Activated CD8-positive, alpha-beta memory T cell treated with anti-CD3 and anti-CD28 coated beads for 24 hours (primary cell): ENCODE measurements at places on chromosomes 3 and 15.

DNA sequence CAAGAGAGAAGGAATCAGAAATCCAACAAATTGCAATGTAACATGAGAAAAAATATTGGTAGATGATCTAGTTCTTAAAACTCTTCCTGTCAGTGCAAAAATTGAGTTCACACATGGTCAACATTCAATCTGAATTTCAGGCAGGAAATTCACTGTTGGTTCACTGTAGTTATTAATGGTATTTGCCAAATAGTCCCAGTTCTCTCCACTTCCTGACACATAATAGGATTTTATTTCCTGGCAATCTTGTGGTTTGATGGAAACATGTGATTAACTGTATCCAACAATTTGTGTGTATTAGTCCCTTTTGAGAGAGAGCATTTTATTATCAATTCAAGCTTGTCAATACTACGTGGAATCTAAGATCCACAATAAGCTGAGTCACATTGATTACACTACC lies 1103.1 kb downstream of the ROBO2 start:
- no peak for DNase-seq

- no peak for DNase-seq
Measured at GRCh38 chr15:74294010-74294409, 57.9 kb downstream of the CCDC33 start.

DNA sequence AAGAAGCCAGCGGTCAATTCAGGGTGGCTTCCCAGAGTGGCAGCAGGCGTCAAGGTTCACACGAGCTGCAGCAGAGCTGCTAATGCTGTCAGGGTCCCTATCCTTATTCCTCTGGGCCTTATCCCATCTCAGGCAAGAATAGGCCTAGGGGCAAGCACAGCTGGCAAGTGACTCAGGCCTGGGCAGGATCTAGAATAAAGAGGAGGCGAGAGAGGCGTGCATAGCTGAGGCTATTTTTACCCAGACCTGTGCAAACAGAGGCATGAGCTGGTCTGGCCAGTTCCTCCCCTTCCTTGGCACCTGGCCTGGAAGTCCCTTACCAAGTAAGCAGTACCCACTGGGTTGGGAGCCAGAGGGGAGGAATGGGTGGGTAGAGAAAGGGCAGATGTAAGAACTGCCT lies 12.2 kb upstream of the VIPR1 start:
- DNase-seq: peak; percentile 43

GRCh38 chr3:143119009-143119914 lies at the start of gene CHST2:
Gene CHST2 (plus strand): TSS chr3:143119771. CDS start chr3:143120817, 1,046 bp downstream.
- peak; percentile 85 for DNase-seq

DNA sequence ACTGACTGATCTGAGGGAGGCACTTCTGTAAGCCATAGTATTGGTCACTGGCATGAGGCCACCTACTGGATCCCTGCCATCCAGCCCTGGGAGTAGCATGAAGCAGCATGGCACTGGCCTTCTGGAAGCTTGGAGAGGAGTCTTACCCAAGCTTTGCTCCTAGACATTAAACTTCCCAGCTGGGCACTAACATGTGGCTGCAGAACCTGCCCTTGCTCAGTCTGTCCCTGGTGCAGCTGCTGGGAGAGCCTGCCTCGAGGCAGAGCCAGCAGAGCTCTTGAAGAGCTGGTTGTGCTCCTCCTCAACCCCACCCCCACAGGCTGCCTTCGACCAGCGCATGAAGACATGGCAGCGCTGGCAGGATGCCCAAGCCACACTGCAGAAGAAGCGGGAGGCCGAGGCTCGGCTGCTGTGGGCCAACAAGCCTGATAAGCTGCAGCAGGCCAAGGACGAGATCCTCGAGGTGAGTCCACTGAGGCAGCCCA lies 17.1 kb upstream of the SNX22 start:
- no peak for DNase-seq

DNA sequence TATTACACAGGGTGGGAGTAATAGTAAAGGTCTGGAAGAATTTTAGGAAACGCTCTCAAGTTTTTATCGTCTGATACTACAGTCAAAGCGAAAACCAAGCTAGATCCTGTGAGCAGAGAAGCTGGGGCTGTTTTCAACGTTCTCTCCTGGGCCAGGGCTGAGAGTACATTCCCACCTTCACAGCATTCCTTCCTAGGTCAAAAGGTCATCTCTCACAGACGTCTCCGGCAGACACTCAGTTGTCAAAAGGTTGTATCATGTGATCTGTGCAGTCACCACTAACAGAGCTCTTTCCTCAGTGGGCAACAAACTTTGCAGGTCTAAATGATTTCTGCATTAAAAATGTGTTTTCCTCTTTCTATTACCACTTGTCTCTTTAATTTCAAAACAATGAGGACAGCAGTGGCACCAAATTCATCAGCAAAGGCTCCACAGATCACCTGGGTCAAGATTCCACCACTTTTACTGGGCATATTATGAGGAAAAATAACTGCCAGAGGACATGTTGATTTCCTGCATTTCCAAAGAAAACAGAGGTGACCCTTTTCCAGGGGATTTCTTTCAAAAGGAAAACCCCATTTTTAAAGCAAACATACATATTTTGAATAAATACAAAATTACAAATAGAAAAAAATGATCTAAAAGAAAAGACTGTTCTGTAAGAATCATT lies 41.9 kb downstream of the MEIS2 start:
- DNase-seq: no peak

DNA sequence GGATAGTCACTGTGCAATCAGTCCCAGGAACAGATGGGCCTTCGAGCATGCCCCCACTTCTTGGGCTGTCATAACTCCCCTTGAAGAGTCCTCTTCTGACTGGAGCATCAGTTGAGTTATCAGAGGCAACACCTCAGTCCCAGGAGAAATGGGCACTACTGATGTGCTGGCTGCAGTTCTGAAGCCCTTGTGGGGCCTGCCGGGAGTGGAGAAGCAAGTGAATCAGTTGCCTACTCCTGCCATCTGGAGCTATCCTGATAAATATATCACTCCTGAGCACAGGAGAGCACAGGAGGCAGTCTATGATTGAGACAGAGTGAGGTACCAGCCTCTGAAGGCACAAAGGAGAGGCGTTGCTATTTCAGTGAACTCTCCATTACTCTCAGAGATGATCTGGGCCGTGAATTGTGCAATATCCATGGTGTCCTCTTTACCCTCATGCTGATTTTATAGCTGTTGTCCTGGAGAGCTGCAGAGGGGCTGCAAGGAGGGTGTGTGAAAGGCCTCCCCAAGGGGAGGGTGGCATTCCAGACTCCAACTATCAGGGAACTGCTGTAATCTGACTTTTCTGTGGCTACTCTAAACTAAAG lies 344.2 kb upstream of the ROPN1 start:
- no peak for DNase-seq

GRCh38 chr3:172065527-172065926 lies 26.1 kb downstream of the FNDC3B start:
- DNase-seq: no peak

- DNase-seq: no peak
Measured at GRCh38 chr3:64595253-64595694, 92.5 kb downstream of the ADAMTS9 start.

DNA sequence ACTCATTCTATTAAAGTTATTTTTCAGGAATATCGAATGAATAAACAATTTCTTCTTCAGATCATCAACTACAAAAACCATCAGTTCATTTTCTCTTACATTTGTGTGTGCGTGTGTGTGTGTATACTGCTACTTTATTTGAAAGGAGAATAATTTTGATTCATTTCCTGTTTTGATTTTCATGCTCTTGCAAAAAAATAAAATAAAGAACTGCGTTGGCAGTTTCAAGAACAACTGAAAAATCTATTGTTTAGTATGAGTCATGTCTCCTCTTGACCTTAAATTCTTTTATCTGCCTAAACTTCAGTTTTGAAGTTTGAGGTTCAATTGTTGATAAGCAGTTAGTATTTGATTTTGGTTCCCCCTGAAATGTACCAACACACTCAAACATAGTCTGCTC lies 540.8 kb downstream of the FGF12 start:
- DNase-seq: no peak
